ENCODE measurements at places on chromosomes 6 and 20. TPM values are rescaled to one million over a fixed set of nuclear protein-coding genes. Genes with fewer than 3 reads are reported as not detected.

Gene TMEM30A
- 81.2 TPM for total RNA-seq

DNA sequence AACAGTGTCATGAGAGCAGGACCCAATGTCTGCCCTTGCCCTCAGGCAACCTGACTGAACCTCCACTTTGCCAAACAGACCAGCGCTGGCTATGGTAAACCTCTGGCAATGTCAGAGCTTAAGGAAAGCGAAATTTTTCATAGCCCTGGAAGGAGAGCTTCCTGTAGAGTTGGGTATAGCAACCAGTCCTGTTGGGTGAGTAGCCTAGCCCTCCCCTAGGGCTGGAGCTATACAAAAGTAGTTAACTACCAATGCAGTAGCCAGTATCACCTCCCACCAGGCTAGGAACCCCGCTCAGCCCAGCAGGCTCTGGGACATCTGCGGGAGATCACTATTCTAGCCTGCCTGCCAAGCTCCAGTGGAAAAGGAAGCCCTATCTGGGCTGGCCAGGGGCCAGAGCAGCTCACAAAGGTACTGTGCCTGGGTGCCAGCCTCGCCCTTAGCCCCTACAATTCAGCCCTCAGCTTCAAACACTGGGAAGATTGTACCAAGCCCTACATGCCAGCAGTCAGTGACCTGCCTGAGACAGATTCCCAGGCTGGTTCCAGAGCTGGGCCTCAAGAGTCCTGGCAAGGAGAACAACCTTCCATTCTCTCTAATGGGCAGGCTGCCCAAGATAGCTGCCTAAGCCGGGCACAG, 7.9 kb downstream of the WFDC3 start:
- H3K27me3 ChIP-seq, result no peaks in the 10 kb centered on the region
- no peaks in the 10 kb centered on the region for H3K4me1 ChIP-seq
- H3K36me3 ChIP-seq, result no peaks in the 10 kb centered on the region
- DNase-seq, result no peak

Gene OXT
- total RNA-seq, result not detected

DNA sequence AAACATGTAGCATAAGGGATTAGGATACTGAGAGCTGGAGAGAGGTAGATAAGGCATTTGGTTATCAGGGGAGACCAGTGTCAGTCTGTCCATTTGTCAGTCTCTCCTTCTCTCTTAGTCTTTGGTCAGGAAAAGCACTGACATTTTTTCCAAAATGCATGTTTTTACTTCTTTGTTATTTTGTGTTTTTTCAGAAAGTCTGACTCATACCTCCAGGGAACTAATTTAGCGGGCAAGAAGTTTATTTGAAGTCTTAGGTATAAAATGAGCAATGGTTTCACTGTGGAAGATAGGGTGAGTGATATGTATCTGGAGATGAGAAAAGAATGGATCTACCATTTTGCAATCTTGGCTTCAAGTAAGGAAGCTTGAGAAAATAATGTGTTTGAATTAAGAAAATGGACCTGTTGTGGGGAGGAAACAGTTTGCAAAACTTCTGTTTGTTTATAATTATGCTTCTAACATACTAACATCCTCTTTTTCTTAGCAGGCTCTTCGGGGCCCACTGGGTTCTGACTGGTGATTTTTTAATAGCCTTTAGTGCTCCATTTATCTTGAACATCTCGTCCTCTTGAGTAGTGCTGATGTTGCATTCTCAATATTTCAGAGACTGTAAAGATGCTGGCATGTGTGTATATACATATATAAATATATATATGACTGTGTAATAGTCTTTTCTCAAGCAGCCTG, 66.9 kb upstream of the FABP7 start:
- H3K4me1 ChIP-seq, result peaks cover 19% of the 10 kb centered on the region
- H3K4me3 ChIP-seq, result no peak overlapping the region
- H3K36me3 ChIP-seq, result no peaks in the 10 kb centered on the region

Gene CCN6
- total RNA-seq, result not detected

- peaks cover 61% of the 10 kb centered on the region for H3K4me1 ChIP-seq
- peak overlapping the region; percentile 82 for H3K4me3 ChIP-seq
- H3K27ac ChIP-seq, result peak overlapping the region; percentile 99
- H3K36me3 ChIP-seq, result peaks cover 14% of the 10 kb centered on the region
- peak; percentile 80 for DNase-seq
Measured at GRCh38 chr6:30325150-30325872, 1.4 kb upstream of the TRIM39 start.

Gene OTOR
- not detected for total RNA-seq

GRCh38 chr6:14550410-14550809, 432.8 kb downstream of the CD83 start:
- H3K27ac ChIP-seq, result no peak overlapping the region
- H3K36me3 ChIP-seq, result 0 out of 2 replicates have a peak, but pooled peaks cover 2% of the 10 kb centered on the region
- no peak for DNase-seq
- peaks cover 13% of the 10 kb centered on the region for H3K4me1 ChIP-seq
- no peak overlapping the region for H3K4me3 ChIP-seq
- no peaks in the 10 kb centered on the region for H3K27me3 ChIP-seq

- peaks cover 9% of the 10 kb centered on the region for H3K4me1 ChIP-seq
- H3K27ac ChIP-seq, result no peak overlapping the region
- H3K27me3 ChIP-seq, result no peaks in the 10 kb centered on the region
Measured at GRCh38 chr6:146876271-146877151, 277.7 kb downstream of the ADGB start.

GRCh38 chr6:169341706-169342105, 88.1 kb upstream of the THBS2 start:
- H3K27ac ChIP-seq, result no peak overlapping the region
- no peak for DNase-seq
- H3K4me3 ChIP-seq, result no peak overlapping the region
- H3K4me1 ChIP-seq, result peaks cover 15% of the 10 kb centered on the region
- H3K36me3 ChIP-seq, result no peaks in the 10 kb centered on the region
- H3K27me3 ChIP-seq, result peaks cover 7% of the 10 kb centered on the region

- H3K27me3 ChIP-seq, result no peaks in the 10 kb centered on the region
- peaks cover 13% of the 10 kb centered on the region for H3K4me1 ChIP-seq
- no peaks in the 10 kb centered on the region for H3K36me3 ChIP-seq
Measured at GRCh38 chr6:137978252-137978896, 111.3 kb downstream of the TNFAIP3 start.

DNA sequence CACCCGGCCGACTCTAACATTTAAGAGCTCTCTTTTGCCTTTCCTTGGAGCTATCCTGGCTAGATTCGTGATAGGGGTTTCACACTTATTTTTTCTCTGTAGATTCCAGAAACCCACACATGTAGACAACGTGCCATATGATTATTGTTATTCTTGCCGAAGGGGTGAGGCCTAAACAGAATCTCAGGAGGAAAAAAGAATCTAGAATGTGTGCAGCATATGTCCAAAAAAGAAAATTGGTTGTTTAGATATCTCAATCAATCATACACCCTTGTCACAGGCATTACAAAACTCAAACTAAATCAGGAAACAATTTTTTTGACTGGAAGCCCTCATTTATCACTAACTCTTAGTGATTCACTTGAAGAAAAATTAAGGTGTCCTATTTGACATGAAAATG, 66.9 kb upstream of the TGM3 start:
- no peaks in the 10 kb centered on the region for H3K27me3 ChIP-seq
- H3K27ac ChIP-seq, result no peak overlapping the region
- no peaks in the 10 kb centered on the region for H3K36me3 ChIP-seq
- peaks cover 6% of the 10 kb centered on the region for H3K4me1 ChIP-seq

Gene RNF182
- total RNA-seq, result 4.4 TPM

Gene DNAH8
- total RNA-seq, result not detected

DNA sequence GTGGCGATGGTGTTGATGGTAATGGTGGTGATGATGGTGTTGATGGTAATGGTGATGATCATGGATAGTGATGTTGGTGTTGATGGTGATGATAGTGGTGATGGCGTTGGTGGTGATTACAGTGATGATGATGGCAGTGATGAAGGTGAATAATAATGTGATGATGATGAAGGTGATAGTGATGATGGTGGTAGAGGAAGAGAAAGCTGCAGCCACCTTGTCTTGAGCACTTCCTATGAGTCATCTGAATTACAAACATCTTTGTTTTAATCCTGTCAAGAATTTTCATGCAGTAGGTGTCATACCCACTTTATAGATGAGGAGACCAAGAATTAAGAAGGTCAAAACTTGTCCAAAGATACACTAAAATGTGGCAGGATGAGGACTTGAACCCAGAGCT, 242.4 kb downstream of the TAF4 start:
- H3K4me1 ChIP-seq, result no peaks in the 10 kb centered on the region
- H3K27ac ChIP-seq, result no peak overlapping the region
- H3K36me3 ChIP-seq, result peaks cover 17% of the 10 kb centered on the region
- no peak for DNase-seq
- H3K4me3 ChIP-seq, result no peak overlapping the region

Gene TRDN
- total RNA-seq, result 56.4 TPM

Gene RIMS4
- 24.8 TPM for total RNA-seq

DNA sequence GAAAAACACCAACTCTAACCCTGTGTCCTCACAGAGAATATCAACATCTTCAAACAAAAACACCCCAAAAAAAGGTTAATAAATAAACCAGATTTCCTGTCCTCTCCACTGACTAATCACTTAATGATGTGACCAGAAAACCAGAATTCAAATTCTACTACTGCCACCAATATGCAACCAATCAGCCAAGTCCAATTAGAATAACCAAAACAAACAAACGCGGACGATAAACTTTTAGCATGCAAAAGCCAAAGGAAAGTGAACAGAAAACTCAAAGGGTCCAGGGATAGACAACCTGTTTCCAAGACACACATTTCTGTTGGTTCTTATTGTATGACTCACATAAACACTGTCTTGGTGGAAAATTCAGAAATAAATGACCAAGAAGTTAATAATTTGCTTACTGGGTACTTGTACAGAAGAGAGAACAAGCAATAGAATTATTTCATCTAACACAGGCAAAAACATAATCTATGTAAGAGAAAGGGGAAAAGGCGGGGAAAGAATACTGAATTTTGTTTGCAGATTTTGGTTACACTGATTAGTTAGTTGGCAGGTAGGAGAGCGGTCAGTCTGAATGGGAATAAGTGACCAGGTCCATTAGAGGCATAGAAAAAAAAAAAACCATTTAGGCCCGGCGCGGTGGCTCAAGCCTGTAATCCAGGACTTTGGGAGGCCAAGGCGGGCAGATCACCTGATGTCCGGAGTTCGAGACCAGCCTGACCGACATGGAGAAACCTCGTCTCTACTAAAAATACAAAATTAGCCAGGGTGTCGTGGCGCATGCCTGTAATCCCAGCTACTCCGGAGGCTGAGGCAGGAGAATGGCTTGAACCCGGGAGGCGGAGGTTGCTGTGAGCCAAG, 34.1 kb downstream of the HFE start:
- peaks cover 18% of the 10 kb centered on the region for H3K36me3 ChIP-seq
- no peak for DNase-seq
- H3K4me3 ChIP-seq, result peak overlapping the region; percentile 16
- H3K4me1 ChIP-seq, result peaks cover 24% of the 10 kb centered on the region
- H3K27ac ChIP-seq, result peak overlapping the region; percentile 92

Gene MATN4
- 2.2 TPM for total RNA-seq

GRCh38 chr6:148611213-148611612, 135.6 kb upstream of the UST start:
- H3K4me1 ChIP-seq, result peaks cover 4% of the 10 kb centered on the region
- no peak overlapping the region for H3K4me3 ChIP-seq
- no peaks in the 10 kb centered on the region for H3K27me3 ChIP-seq
- no peak overlapping the region for H3K27ac ChIP-seq
- no peaks in the 10 kb centered on the region for H3K36me3 ChIP-seq
